A549 (cell line): ENCODE measurements at places on chromosomes 16 and 17.

- DNase-seq = no peak
These were observed 76.2 kb upstream of the ZFHX3 start for GRCh38 chr16:73124097-73124652.

DNA sequence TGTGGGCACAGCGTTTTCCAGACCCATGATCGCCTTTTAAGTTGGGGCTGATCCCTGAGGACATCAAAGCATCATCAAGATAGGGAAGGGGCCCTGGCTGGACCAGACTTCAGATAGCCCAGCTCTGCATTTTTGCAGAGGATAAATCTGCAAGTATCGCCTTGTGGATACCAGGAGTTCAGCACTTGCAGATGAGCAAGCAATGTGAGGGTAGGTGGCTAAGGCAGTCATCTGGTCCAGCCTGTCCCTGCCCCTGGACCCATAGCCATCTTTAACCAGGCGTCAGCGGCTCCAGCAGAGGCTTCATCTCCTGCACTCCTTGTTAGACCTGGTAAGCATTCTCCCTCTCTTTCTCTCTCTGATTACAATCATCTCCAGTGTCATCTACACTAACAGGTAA, 9.0 kb upstream of the MRPS23 start:
- DNase-seq = no peak

- DNase-seq = no peak
These were observed 30.9 kb upstream of the CLEC18B start for GRCh38 chr16:74451951-74452758.

DNA sequence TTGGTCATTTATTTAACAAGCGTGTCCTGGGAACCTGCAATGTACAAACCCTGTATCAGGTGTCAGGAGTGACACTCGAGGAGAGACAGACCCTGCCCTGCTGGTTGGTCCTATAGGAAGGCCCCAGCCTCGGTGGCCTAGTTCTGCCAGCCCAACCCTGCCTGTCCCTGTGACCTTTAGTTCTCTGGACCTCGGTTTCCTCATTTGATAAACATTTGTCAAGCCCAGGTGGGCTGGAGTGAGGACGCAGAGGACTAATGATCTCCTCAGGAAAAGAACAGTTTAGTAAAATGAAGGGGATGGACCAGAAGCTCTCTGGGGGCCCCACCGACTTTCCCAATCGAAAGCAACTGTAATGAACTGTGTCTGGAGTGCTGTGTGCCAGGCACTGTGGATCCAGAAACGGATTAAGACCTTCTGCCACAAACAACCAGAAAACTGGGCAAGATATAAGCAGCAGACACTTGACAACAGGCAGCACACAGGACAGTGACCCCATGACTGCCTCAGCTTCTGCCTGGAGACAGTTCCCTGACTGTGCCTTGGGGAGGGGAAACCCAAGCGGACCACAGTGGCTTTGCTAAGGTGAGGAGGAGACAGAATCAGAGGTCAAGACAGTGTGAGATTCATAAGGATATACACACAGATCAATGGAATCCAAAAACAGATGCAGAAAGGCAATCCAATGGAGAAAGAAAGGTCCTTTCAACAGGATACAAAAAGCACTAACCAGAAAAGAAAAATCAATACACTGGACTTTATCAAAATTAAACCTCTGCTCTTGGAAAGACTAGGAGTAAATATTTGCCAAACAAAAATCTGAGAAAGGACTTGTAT, 8.8 kb downstream of the PRCD start:
- DNase-seq = no peak

DNA sequence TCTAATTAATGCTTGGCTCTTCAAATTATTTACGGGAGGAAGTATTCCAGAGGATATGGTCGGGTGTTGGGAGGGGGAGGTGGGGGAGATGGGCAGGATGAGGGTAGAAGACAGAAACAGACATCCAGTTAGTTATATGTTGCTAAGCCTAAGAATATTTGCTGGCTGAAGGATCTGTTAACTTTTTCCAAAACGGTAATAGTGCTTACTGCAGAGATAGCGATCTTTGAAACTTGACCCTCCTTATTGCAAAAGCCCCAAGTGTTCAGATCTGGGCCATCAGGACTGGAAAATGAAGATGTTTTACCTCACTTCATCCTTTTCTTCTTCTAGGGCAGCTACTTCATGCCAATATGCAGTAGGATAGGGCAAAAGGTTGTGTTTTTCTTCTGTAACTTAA, 27.0 kb upstream of the MMD start:
- DNase-seq = no peak

- DNase-seq = no peak
These were observed 809 bp downstream of the C16orf90 start for GRCh38 chr16:3494386-3494973.
